ENCODE measurements at places on chromosomes 4 and X.

DNA sequence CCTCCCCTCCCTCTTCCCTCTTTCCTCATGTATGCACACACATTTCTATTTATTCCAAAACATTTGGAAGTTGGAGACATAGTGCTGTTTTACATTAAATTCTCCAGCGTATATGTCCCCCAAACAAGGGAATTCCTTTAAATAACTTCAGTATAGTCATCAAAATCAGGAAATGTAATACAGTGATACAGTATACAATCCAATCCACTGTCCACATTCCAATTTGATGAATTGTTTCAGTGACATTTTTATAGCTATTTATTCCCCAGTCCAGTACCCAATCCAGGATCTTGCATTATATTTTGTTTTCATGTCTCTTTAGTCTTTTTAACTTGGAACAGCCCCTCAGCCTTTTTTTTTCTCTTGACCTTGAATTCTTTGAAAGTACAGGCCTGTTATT, 233.0 kb downstream of the DKK2 start:
- no peak for DNase-seq

DNA sequence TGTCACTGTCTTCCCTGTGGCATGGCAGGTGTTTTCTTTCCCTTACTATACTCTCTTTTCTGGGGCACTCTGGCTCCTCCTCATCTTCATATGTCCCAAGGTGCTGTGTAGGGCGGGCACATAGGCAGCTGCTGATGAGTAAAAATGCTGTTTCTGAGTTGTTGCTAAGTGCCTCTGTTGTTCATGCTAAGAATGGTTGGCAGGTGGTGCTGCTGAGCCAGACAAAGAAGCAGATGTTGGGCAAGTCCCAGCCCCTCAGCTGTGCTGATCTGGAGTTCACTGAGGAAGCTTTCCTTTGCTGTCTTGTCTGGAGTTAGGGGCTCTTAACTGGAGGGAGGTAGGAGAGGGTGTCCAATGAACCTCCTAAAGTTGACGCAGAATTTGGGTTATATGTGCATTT, 40.6 kb downstream of the HADH start:
- DNase-seq: peak; percentile 12

GRCh38 chr4:186723292-186724057, at the start of gene FAT1:
TSS of gene FAT1 (minus strand) at chr4:186723856. CDS start at chr4:186709827, 14,029 bp downstream.
- peak; percentile 58 for DNase-seq

- peak; percentile 48 for DNase-seq
These were observed 617.7 kb downstream of the MID1IP1 start for GRCh38 chrX:39418731-39419638.

DNA sequence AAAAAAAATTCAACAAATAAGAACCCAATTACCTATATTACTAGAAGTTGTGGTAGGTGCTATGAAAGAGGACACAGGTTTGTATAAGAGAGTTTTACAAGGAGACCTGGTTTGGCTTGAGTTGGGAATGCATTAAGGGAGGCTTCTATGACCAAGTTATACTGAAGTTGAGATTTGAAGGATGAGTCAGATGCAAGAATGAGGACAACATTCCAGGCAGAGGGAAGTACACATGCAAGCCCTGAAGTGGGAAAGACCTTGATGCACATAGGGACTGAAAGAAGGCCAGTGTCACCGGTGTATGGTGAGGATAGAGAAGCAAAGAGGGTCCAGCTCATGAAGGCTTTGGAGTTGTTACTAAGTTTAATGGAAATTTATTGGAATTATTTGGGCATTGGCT, 52.2 kb downstream of the ANK2 start:
- DNase-seq: no peak

GRCh38 chrX:125398959-125399440, 79.3 kb downstream of the TEX13C start:
- no peak for DNase-seq

DNA sequence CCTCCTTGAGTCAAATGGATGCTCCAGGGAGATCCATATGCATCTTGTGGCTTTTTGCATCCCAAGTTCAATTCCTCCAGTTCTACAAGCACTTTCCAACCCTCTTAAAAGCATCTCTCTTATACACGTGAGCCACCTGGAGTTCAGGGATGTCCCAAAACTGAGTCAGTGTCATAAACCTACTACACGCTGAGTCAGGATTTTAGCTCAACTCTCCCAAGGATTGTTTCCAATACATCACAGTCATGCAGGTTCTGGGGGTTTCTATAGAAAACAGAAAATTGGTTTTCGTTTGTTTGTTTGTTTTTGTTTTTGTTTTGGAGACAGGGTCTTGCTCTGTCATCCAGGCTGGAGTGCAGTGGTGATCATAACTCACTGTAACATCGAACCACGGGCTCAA, 25.9 kb upstream of the ESX1 start:
- DNase-seq: no peak

GRCh38 chr4:963276-964225, 9.8 kb downstream of the DGKQ start:
- no peak for DNase-seq

- DNase-seq: peak; percentile 12
These were observed 16.2 kb upstream of the ZCCHC12 start for GRCh38 chrX:118807151-118808017.

DNA sequence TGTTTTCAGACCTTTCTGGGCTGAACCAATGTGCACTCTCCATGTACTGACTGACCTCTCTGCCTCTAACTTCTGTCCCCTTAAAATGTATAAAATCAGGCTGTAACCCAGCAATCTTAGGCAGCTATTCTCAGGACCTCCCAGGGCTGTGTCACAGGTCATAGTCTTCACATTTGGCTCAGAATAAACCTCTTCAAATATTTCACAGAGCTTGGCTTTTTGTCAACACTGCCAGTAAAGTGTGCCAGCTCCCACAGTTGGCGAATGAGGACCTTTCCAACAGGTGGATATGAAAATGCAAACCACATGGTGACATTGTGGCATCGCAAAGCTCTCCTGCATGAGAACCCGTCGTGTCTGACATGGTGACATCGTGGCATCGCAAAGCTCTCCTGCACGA, 76.4 kb downstream of the ACOX3 start:
- no peak for DNase-seq

GRCh38 chrX:131322651-131323050, 33.5 kb upstream of the IGSF1 start:
- no peak for DNase-seq

DNA sequence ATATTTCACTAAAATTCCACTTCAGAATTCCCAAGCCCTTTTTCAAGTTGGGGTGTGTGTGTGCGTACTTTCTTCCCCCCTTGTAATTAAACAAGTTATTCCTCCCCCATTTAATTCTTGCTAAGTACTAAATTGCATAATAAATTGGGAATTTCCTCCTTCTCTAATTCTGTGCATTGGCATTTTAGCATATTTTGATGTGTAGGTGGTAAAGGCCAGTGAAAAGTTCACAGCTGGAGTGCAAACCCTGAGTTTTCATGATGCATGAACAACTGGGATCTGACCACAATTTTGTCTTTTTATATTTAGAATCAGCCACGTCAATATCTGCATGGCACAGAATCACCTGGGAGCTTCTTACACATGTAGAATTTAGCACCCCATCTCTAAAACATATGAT, 18.5 kb downstream of the ANXA3 start:
- no peak for DNase-seq

GRCh38 chr4:99934891-99935290, 11.5 kb downstream of the DNAJB14 start:
- DNase-seq: no peak

GRCh38 chr4:153950100-153950979, 161.5 kb upstream of the SFRP2 start:
- DNase-seq: no peak

- DNase-seq: no peak
These were observed 37.9 kb upstream of the PAPSS1 start for GRCh38 chr4:107757864-107758476.

- no peak for DNase-seq
These were observed 40.8 kb upstream of the CHRDL1 start for GRCh38 chrX:110836451-110836850.

GRCh38 chr4:36824682-36825081, 419.9 kb upstream of the NWD2 start:
- no peak for DNase-seq

GRCh38 chr4:81211956-81212355, 3.1 kb downstream of the PRKG2 start:
- DNase-seq: no peak

DNA sequence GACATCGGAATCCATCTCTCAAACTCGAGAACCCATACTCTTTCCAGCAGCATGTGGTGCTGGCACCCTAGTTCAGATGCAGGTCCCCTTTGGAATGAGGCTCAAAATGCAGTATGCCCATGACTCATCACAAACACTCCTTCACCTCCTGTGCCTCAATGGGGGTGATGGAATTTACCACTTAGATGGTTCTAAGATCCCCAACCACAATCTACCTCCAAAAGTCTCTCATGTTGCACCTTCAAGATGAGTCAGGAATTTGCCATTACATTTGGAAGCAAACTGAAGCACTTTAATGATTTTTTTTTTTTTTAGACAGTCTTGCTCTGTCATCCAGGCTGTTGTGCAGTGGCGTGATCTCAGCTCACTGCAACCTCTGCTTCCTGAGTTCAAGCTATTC, 8.5 kb upstream of the MID1 start:
- no peak for DNase-seq

GRCh38 chr4:52836678-52837077, 25.4 kb upstream of the RASL11B start:
- DNase-seq: no peak

DNA sequence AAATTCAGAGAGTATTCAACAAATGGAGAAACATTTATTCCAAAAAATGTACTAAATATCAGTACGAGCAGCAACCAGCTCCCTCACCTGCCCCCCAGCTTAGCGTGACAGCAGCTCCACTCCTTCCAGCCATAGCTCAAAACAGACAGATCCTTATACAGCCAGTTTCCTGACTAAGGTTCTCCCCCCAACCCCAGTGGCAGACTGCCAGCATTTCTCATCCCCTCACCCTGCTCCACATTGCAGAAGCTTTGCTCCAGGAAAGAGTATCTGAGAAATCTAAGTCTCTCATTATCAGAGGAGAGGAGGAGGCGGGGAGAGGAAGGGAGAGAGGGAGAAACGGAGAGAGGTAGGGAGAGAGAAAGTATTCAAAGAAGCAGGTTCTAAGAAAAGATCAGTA, 53.3 kb upstream of the PASD1 start:
- no peak for DNase-seq

- DNase-seq: no peak
These were observed 1049.8 kb upstream of the POU3F4 start for GRCh38 chrX:82458207-82458754.

GRCh38 chrX:9130031-9130430, 96.1 kb upstream of the FAM9B start:
- DNase-seq: no peak

GRCh38 chrX:11089802-11090201, 21.3 kb upstream of the HCCS start:
- DNase-seq: no peak

- DNase-seq: no peak
These were observed 21.4 kb downstream of the SOD3 start for GRCh38 chr4:24816797-24817196.

- DNase-seq: no peak
These were observed 12.1 kb upstream of the PLAC1 start for GRCh38 chrX:134670134-134670924.

- no peak for DNase-seq
These were observed 63.4 kb downstream of the NBDY start for GRCh38 chrX:56792270-56793111.

DNA sequence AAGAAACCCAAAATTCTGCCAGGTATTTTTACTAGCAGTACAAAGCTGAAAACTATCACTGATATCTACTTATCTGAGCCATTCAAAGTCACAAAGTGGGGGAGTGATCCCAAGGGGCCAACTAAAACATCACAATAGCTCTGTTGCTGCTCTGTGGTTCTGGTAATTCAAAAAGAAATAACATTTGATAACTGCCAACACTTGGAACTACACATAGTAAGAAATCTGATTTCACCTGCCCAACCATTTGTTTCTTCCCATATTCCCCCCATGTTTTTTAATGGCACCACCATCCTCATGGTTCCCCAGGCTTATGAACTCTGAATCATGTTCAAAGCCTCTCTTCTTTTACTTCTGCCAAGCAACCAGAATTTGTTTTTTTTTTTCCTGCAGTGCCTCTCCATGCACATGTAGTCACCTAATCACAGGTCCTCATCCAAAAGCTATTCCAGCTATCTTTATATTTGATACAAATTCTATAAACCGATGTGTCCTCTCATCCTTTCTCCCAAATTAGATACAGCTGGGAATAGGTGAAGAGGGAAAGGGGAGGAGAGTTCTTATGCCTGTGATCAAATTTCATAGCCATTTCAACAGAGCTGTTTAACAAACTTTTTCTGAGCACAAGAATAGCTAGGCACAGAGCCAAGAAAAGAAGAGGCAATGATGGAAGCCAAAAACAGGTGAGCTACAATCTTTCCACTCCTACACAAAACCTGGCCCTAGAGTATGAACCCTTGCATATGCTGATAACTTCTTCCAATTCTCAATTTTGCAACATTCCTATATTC, 7.7 kb downstream of the AMMECR1 start:
- no peak for DNase-seq

DNA sequence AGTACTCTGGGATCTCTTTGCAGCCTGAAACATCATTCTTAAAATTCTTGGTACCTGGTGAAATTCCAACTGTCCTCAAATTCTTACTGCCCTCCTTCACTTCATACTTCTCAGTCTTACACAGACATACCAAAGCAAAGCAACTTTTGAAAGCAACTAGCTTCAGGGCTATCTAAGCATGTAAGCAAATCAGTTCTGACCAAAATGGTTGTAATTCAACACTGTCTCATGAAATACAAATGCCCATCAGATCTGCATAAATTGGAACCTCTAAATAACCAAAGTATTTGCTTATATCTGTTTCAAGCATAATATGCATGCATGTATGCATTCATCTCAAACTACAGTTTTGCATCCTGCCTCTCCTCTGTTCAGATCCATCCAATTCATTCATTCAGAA, 308.1 kb upstream of the PPARGC1A start:
- DNase-seq: no peak

DNA sequence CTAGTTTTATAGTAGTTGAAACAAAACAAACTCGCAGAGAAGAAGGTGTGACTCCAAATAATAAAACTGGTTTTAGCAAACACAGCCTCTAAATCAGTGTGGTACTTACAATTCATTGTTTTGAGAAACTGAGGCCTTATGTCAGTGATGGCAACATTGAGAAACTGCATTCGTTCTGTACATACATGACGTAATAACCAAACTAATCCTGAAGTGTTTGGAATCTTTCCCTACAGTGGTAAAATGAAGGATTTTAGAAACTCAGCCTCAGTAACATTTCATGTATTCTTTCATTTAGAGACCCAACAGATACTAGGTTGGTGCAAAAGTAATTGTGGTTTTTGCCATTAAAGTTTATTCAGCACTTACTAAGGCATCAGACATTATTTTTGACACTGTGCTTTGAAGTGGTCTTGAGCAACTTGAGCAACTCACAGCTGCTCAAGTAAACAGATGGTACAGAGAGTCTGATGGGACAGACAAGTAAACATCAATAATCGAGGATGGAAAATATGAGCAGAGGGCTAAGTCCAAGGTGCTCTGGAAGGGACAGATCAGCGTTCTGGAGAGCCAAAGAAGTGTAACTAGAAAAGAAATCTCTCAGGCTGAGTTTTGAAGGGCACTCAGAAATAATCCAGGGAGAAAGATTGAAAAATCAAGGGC, 390.8 kb upstream of the BOD1L1 start:
- DNase-seq: no peak

All from NCI-H1092 (cell line).